ENCODE measurements at places on chromosomes 1 and 21. TPM values are rescaled to one million over a fixed set of nuclear protein-coding genes. Genes with fewer than 3 reads are reported as not detected.

Gene CDK11B
- total RNA-seq, result 32.1 TPM

- no peak overlapping the region for H3K27ac ChIP-seq
- no peaks in the 10 kb centered on the region for H3K27me3 ChIP-seq
- H3K4me3 ChIP-seq, result no peak overlapping the region
- DNase-seq, result no peak
- no peaks in the 10 kb centered on the region for H3K36me3 ChIP-seq
These were observed 1058.0 kb upstream of the ADGRL4 start for GRCh38 chr1:80064524-80064923.

Gene C1orf115
- total RNA-seq, result 0.11 TPM

Gene GCSAML
- 0.43 TPM for total RNA-seq

- no peaks in the 10 kb centered on the region for H3K36me3 ChIP-seq
- DNase-seq, result no peak
- no peak overlapping the region for H3K4me3 ChIP-seq
- H3K27me3 ChIP-seq, result no peaks in the 10 kb centered on the region
- H3K27ac ChIP-seq, result no peak overlapping the region
- no peaks in the 10 kb centered on the region for H3K4me1 ChIP-seq
These were observed 40.9 kb downstream of the L1TD1 start for GRCh38 chr1:62235576-62235975.

Gene LAX1
- 14.2 TPM for total RNA-seq

DNA sequence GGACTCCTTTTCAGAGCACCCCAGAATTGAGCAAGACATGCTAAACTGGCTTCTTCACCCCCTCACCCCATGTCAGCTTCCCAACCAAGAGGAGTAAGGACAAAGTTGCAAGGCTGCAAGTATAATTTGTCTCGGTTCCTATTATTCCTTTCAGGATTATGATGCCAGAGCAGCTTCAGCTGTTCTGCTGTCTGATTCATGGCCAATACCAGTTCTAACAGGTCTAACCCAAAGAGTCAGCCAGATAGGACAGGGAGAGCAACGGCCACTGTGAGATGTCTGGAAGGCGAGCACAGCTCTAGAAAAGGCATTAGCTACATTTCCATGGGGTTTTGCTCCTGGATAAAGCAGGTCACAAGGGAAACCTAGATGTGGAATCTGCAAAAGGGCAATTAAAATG is 53.3 kb upstream of the HOOK1 start:
- H3K27ac ChIP-seq, result no peak overlapping the region
- DNase-seq, result no peak
- no peak overlapping the region for H3K4me3 ChIP-seq
- H3K4me1 ChIP-seq, result peaks cover 2% of the 10 kb centered on the region
- no peaks in the 10 kb centered on the region for H3K36me3 ChIP-seq

DNA sequence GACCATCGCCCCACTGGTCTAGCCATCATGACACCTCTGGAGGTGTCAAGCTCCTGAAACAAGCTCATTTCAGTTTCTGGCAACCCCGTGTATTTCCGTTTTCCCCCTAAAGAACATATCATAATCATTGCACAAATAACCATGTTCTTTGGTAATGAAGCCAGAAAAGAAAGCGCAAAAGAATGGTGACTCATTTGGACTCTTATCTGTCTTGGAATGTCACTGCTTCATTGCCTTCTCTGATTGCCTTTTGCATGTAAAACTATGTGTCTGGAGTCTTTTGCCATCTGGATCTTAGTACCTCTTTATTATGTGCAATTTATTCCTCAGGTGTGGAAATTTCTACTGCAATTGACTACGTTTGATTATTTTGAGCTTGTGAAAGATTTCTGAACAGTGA is 110.5 kb downstream of the COLGALT2 start:
- no peak overlapping the region for H3K4me3 ChIP-seq
- peaks cover 7% of the 10 kb centered on the region for H3K36me3 ChIP-seq
- no peak overlapping the region for H3K27ac ChIP-seq
- no peak for DNase-seq
- no peaks in the 10 kb centered on the region for H3K27me3 ChIP-seq

GRCh38 chr1:160107512-160107911 is 8.0 kb upstream of the ATP1A2 start:
- DNase-seq, result no peak
- H3K4me3 ChIP-seq, result no peak overlapping the region
- H3K27me3 ChIP-seq, result peaks cover 4% of the 10 kb centered on the region
- no peaks in the 10 kb centered on the region for H3K36me3 ChIP-seq
- no peak overlapping the region for H3K27ac ChIP-seq

DNA sequence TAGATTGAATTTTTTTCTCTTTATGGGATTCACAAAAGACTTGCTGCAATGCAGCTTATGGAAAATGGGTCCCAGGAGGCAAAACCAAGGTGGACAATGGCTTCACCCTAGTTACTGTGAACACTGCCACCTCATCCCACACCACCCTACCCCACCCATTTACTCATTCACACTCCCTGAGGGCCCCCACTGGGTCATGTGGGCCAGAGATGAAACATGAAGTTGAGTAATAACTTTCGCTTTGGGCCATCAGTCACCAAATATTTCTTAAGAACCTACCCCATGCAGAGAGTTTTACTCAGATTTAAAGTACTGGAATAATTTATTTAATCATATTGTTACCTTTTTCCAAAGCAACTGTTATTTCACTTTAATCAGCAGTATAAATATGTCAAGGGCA is 191.8 kb downstream of the TPR start:
- no peaks in the 10 kb centered on the region for H3K36me3 ChIP-seq
- H3K27ac ChIP-seq, result no peak overlapping the region
- H3K4me1 ChIP-seq, result peaks cover 14% of the 10 kb centered on the region

DNA sequence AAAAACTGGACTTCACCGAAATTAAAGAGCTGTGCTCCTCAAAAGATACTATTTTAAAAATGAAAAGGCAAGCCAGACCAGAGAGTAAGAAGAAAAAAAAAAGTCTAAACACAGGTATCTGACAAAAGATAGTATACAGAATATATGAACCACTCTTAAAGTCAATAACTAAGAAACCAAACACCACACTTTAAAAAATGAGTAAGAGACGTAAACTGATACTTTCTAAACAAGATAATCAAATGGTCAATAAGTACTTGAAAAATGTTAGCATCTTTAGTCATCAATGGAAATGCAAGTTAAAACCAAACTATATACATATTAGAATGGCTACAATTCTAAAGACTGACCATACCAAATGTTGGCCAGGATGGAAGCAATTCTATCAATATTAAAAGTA is 77.6 kb downstream of the EVI5 start:
- no peak overlapping the region for H3K4me3 ChIP-seq
- no peak for DNase-seq
- no peak overlapping the region for H3K27ac ChIP-seq
- H3K27me3 ChIP-seq, result peaks cover 43% of the 10 kb centered on the region
- H3K36me3 ChIP-seq, result no peaks in the 10 kb centered on the region

- no peaks in the 10 kb centered on the region for H3K36me3 ChIP-seq
- no peak for DNase-seq
- no peaks in the 10 kb centered on the region for H3K4me1 ChIP-seq
- H3K27me3 ChIP-seq, result no peaks in the 10 kb centered on the region
These were observed 24.3 kb upstream of the PCP4 start for GRCh38 chr21:39842741-39843459.

Gene PKLR
- total RNA-seq, result not detected

DNA sequence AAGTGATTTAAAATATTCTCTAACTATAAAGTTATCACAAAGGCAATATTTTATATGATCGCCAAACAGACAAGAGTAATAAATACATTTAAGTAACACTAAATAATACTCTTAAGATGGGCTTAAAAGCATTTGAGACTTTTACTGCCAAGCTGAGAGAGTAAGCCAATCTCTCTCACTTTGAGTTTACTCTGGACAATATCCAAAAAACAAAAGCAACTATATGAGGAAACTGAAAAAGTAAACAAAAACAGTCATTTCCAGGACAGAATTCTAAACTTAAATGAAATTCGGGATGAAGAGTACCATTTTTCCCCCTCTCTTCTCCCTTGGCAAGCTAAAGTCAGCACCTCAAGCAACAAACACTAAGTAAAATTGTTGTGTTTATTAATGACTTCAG is 173.2 kb downstream of the COP1 start:
- H3K4me3 ChIP-seq, result no peak overlapping the region
- H3K27me3 ChIP-seq, result no peaks in the 10 kb centered on the region
- DNase-seq, result no peak
- peaks cover 6% of the 10 kb centered on the region for H3K4me1 ChIP-seq

DNA sequence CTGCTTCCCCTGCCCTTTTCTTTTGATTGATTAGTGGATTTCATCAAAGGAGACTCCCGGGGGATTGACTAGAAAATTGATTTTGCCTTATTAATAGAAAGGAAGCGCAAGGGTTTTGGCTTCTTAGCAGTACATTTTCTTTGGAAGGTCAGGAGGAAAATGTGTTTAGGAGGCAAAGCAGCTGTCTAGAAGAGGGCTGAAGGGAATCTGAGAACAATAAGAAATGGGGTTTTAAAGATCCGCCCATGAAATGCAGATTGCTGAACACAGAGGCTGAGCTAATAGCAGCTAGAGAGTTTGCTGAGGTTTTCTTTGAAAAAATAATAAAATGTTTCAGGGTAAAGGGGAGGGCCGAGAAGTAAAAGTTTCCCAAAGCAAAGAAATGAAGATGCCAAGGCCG is 4.9 kb downstream of the SERTAD4 start:
- H3K36me3 ChIP-seq, result no peaks in the 10 kb centered on the region
- DNase-seq, result no peak
- no peak overlapping the region for H3K4me3 ChIP-seq
- H3K4me1 ChIP-seq, result peaks cover 4% of the 10 kb centered on the region
- no peak overlapping the region for H3K27ac ChIP-seq

DNA sequence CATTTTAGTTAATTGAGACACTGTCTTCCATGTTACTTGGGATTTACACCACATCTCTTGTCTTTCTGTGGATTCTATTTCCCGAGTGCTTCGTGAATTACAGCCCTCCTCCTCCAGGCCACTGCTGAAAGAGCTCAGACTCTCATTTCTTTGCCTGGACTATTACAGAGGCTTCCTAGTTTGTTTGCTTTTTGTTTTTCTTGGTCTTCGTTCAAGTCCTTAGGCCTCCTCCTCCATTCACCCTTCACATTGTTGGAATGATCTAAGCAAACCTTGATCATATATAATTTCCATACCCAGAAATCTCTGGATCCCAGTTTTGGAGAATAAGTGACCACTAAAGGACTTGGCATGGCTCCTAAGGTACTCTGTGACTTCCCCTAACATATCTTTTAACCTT is 94.1 kb downstream of the CNIH3 start:
- no peaks in the 10 kb centered on the region for H3K36me3 ChIP-seq
- DNase-seq, result no peak
- no peak overlapping the region for H3K4me3 ChIP-seq
- no peak overlapping the region for H3K27ac ChIP-seq
- peaks cover 9% of the 10 kb centered on the region for H3K4me1 ChIP-seq
- peaks cover 15% of the 10 kb centered on the region for H3K27me3 ChIP-seq

Gene CNKSR1
- 3.4 TPM for total RNA-seq

- H3K27ac ChIP-seq, result no peak overlapping the region
- H3K4me1 ChIP-seq, result no peaks in the 10 kb centered on the region
- no peaks in the 10 kb centered on the region for H3K36me3 ChIP-seq
- no peak for DNase-seq
These were observed 117.8 kb downstream of the GLIS1 start for GRCh38 chr1:53621144-53621543.

GRCh38 chr1:199335496-199335895 is 692.0 kb upstream of the NR5A2 start:
- no peaks in the 10 kb centered on the region for H3K4me1 ChIP-seq
- no peak for DNase-seq
- no peaks in the 10 kb centered on the region for H3K36me3 ChIP-seq
- no peak overlapping the region for H3K4me3 ChIP-seq

GRCh38 chr1:235023711-235024439 is 104.8 kb downstream of the TOMM20 start:
- no peaks in the 10 kb centered on the region for H3K27me3 ChIP-seq
- no peak overlapping the region for H3K27ac ChIP-seq
- H3K4me1 ChIP-seq, result peaks cover 48% of the 10 kb centered on the region
- no peak for DNase-seq
- H3K4me3 ChIP-seq, result no peak overlapping the region

GRCh38 chr1:226784081-226785049 is 45.3 kb upstream of the ITPKB start:
- peaks cover 7% of the 10 kb centered on the region for H3K4me1 ChIP-seq
- H3K36me3 ChIP-seq, result no peaks in the 10 kb centered on the region
- DNase-seq, result no peak
- peaks cover 24% of the 10 kb centered on the region for H3K27me3 ChIP-seq
- H3K4me3 ChIP-seq, result no peak overlapping the region

DNA sequence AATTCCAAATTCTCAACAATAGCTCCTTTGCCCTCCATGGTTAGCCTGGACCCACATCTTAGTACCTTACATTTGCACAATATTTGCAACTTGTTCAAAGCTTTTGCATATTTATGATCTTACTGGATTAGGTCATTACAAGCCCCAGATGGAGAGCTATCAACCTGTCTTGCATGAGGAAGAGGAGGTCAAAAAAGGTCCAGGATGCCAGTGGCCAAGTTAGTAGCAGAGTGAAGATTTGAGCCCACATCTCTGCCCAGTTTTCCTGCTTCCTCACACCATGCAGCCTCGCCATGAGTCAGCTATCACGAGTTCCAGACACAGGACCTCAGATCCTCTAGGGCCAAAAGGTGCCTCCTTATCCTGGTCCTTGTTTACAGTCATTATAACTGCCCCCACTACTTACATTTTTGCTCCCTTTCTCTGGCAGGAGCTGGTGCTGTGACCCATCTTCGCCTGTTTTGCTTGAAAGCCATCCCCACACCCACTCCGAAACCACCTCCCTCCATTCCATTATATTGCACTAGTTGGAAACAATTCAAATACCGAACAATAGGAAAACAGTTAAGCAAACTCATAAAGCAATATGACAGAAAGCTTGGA is 5.0 kb upstream of the AHCYL1 start:
- no peak overlapping the region for H3K4me3 ChIP-seq
- H3K4me1 ChIP-seq, result peaks cover 8% of the 10 kb centered on the region
- peaks cover 1% of the 10 kb centered on the region for H3K27me3 ChIP-seq
